Stimulated activated CD8-positive, alpha-beta memory T cell treated with anti-CD3 and anti-CD28 coated beads, Interleukin-15, amount 100 ng/mL, for 24 hours (primary cell): ENCODE measurements at places on chromosomes 16 and 17.

GRCh38 chr16:5635331-5635730, 537.7 kb upstream of the EEF2KMT start:
- DNase-seq: no peak

GRCh38 chr17:59512844-59513385, 52.5 kb upstream of the DHX40 start:
- no peak for DNase-seq

DNA sequence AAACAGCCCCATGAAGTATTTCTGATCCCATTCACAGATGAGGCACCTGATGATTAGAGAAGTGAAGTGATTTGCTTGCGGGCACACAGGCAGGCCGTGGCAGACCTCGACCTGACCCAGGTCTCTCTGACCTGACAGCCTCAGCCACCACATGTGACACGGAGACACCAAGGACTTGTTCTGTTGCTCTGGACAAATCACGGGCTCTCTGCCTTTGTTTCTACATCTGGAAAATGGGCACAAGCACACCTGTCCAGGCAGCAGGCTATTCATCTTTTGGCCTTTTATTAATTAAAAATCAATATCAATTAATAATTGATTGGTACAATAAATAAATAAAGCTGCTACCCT, 3.4 kb downstream of the MAP3K14 start:
- no peak for DNase-seq

DNA sequence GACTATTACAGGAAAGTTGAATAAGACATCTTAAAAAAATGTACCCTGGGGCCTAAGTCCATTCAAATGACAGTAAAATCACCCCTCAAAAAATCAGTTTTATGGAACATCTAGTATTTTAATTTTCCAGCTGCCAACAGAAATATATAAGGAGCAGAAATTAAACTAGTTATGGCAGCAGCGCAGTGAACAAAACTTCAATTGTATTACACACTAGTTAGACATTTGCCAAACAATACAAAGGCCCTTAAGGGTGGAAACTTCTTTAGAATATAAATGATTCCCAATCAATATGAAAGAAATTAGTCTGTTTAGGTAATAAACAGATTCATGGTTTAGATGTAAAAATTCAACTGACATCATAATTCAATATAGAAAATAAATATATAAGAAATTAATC, 18.1 kb upstream of the RFFL start:
- no peak for DNase-seq

DNA sequence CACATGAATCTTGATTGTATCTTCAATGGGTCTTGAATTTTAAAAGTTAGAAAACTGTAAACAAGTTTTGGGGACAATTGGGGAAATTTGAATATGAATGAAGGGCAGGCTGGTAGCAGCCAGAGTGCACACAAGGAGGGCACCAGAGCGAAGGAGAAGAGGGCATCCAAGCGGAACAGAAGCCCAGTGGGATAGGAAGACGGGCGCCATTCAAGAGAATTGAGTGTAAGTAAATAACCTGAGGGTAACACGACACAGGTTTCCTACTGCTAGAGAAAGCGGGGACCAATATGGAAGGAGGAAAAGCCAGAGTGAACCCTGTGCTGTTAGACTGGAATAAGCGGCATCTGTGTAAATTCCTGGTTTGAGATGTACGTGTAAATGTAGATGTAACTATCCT, 115.1 kb upstream of the CCL2 start:
- no peak for DNase-seq

- no peak for DNase-seq
These were observed 176.3 kb upstream of the ASIC2 start for GRCh38 chr17:33469421-33469820.

- DNase-seq: no peak
These were observed 22.5 kb downstream of the VPS53 start for GRCh38 chr17:692116-692515.

DNA sequence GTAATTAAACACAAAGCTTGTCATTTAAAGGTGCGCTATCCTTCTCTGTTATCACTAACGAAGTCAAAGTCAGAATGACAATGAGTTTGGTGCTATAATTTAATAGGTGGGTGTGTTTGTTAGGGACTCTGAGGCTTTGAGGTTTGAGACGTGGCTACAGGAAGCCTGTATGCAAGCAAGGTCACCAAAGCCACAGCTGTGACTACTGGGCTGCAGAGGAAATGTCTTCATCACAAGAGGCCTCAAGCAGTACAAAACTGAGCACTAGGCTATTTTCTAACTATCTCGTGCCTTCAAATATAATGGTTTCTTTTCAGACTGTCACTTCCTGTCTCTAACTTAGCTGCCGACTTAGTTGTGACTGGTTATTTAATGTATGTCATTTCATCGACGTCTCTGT, 141.2 kb downstream of the AATF start:
- no peak for DNase-seq

DNA sequence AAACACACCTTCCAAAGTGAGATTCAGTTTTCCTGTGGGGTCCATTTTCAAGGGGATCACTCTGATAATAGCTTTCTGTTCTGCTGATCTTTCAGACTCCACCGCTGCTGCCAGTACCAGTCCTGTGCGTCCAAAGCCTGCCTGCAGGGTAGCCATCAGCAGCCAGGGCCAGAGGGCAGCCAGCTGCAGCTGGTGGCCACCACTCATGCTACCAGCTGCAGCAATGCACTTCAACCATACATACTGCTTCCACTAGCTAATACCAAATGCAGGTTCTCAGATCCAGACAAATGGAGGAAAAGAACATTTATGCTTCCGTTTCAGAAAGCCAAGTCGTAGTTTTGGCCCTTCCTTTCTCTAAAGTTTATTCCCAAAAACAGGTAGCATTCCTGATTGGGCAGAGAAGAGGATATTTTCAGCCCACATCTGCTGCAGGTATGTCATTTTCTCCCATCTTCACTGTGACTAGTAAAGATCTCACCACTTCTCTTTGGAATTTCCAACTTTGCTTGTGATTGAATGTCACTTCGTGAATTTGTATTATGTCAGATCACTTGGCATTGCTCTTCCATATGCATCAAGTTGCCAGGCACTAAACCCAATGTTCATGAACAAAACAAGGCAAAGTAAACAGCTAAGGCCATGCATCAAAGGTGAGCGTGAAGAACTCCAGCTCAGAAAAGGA, 1.8 kb downstream of the RNF43 start:
- no peak for DNase-seq

DNA sequence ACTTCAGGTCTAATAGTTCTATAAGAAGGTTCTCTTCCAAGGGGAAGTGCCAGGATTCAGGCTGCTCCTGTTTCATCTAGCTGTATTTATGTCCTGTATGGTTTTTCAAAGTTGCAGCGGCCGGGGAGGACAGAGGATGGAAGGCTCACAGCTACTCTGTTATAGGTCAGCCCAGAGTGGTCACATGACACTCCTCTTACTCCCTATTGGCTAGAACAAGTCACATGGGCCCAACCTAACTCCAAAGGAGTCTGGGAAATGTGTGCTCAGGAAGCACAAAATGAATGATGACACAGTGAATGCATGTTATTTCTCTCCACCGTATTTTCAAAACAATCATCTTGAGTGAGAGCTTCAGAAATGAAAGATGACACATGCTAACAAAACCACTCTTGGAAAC, 645.1 kb upstream of the RBFOX1 start:
- DNase-seq: no peak

GRCh38 chr17:2011411-2012371, 13.4 kb downstream of the RTN4RL1 start:
- no peak for DNase-seq

DNA sequence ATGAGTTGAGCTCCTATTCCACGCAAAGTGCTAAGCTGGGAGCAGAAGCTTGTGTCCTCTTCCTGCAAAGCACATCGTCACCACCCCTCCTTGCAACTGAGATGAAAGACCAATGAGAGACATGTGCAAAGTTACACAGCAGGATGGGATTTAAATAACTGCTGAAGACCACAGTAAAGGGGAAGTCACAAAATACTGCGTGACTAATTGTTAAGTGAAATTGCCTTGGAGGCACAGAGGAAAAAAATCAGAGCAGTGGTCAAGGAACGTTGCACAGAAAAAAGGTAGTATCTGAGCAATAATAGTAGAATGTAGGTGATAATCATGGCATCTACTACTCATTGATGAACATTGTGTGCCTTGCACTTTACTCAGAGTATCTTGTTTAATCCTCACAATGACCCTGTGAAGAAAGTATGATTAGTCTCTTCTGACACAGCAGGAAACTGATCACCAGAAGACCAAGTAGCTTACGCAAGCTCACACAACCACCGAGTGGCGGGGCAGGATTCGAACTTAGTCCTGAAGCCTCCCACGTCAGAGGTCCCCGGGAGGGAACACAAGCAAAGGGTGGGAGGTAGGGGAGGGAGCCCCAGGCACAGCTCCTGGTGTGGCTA, 15.4 kb upstream of the MYO18A start:
- no peak for DNase-seq

DNA sequence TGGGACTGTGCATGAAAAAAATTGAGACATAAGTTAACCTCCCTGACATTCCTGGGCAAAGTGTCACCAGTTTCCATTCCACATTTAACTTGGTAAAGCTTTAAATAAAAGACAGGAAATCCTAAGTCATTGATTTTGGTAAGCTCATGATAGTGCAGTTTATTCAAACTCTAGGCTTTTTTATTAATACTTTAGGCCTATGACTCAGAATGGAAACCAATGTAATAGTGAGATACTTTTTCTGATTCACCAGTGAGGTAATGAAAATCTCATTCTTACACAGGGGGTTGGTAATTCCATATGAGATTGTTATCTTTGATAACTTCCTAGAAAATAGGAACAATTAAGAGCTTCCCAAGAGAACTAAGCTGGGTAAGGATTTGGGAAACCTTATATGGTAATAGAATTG, 91.1 kb downstream of the NLK start:
- DNase-seq: no peak

- DNase-seq: no peak
These were observed 334.8 kb downstream of the KIF2B start for GRCh38 chr17:54157542-54157941.

- no peak for DNase-seq
These were observed 121.9 kb upstream of the CDH13 start for GRCh38 chr16:82504836-82505235.

DNA sequence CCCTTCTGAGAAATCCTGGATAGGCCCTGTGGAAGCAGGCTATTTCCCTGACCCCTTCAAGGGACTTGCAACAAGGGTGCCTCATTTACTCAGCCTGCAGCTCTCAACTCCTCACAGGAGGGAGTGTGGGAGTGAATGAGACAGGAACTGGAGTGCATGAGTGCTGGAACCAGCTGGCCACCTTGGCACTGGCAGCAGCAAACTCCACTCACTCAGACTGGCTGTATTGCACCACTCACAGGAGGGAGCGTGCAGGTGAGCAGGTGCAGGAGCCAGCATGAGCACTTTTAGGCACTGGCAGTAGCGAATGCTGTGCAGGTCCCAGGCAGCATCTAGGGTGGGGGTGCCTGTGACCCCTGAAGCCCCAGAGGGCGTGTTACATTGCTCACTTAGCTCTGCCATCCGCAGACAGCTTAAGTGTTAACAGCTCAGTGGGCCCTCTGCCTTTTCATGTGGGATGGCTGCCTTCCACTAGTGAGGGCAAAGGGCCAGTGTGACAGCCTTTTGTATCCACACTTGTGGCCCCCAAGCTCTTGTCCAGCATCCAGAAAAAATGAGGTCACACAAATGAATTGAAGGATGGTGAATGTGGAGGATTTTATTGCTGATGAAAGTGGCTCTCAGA, 11.0 kb upstream of the ZNHIT3 start:
- DNase-seq: no peak

GRCh38 chr16:82067804-82068325, 32.8 kb downstream of the HSD17B2 start:
- DNase-seq: no peak

GRCh38 chr16:77276661-77277060, 77.5 kb downstream of the SYCE1L start:
- no peak for DNase-seq

DNA sequence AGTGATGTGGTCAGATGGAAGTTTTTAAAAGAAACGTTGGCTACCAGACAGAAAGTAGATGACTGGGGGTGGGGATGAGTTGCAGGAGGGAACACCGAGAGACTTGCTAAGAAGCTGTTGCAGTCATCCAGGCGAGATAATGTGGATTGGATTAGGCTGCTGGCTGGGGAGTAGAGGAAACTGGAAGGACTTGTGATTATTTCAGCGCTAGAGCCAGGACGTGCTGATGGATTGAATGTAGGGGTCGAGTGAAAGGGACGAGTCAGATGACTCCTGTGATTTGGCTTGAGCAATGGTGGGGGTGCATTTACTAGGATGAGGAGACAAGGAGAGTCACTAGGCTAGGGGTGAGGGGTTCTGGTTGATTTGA, 88.5 kb downstream of the CLEC16A start:
- no peak for DNase-seq

- DNase-seq: no peak
These were observed 7.4 kb downstream of the TELO2 start for GRCh38 chr16:1500465-1501150.

DNA sequence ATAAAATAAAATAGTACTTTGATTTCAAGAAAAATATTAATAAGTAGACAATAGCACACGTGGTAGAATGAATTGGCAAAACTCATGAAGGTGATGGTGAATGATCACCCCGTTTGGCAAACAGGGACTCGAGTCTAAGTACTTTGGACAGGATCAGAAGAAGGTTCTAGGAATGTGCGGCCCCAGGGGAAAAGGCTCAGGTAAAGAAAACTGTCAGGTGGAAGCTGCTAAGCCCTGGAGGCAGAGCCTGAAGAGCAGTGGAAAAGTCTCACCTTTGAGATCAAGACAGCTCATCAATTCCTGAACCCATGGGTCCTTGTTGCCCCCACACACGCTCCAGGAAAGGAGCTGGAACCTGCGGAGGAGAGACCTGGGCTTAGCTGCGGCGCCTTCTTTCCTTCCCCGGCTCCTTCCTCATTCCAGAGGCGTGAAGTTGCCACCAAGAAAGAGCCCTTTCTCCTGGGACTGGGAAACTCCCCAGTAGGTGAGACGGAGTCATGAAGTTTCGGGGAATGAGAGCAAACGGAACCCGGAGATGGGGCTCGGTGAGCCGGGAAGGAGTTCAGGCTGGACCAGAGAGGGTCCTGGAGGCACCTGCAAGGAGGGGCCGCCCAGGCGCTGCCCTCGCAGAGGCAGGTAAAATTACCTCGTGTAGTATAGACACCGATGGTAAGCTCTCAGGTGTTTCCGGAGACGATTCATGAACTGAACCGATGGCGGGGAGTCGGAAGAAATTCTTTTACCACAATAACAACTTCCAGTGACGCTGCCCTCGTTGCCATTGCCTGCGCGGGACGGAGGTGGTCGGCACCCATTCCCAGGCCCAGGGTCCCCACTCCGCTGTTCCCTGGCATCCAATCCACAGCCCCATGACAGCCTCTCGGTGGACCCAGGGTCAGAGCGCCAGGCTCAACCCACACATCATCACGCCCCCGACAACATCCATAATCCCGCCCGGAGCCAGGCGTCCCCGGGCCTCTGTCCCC, 1.2 kb upstream of the ZMYND15 start:
- DNase-seq: no peak
